Stimulated activated CD4-positive, alpha-beta T cell treated with anti-CD3 and anti-CD28 coated beads, Interleukin-2, amount 100 ng/mL, for 48 hours (primary cell): ENCODE measurements at places on chromosomes 5 and 9.

DNA sequence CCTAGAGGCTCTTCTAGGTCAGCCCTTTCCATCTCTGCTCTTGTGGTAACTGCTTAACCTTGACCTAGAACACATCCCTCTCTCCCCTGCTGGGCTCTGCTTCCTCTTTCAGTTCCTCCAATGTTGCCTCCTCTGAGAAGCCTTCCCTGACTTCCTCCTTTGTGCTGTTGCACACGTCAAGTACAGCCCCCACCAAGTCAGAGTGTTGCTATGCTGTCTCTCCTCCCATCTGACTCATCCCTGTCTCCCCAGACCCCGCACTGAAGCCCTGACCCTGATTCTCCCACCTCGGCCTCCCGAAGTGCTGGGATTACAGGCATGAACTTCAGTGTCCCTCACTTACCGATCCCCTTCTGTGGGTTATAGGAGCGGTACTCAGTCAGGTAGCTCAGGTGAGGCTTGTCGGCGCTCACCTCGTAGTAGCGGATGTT, 10.4 kb upstream of the TRIM14 start:
- no peak for DNase-seq

DNA sequence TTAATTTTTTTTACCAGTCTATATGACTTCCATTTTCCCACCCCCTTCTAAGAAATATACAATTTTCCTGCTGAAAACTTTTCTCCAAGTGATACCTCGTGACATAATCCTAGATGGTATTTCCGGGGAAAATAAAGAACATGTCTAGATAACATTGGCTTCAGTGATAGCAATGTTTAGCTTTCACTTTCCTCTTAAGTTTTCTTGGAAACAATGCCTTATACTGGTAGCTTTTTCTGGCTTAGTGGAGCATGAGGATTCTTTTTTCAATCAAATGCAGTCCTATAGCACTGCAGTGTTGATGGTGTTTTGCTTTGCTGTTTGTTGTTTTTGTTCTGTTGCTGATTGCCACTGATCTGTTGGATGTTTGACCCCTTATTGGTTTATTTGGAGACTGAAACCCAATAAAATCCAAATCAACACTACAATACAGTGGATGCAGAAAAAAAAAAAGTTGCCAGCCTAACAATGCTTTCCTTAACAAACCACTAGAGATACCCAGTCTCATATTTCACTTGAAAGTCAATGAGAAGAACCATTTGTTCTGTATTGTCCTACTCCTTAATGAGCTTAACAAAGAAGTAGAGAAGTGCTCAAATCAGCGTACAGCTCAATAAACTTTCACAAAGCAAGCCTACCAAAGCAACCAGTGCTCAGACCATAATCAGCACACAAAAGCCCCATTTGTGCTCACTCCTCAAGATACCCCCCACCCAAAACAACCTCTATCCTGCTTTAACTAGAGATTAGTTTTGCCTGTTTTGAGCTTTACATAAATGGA, 74.2 kb upstream of the GRAMD2B start:
- no peak for DNase-seq

DNA sequence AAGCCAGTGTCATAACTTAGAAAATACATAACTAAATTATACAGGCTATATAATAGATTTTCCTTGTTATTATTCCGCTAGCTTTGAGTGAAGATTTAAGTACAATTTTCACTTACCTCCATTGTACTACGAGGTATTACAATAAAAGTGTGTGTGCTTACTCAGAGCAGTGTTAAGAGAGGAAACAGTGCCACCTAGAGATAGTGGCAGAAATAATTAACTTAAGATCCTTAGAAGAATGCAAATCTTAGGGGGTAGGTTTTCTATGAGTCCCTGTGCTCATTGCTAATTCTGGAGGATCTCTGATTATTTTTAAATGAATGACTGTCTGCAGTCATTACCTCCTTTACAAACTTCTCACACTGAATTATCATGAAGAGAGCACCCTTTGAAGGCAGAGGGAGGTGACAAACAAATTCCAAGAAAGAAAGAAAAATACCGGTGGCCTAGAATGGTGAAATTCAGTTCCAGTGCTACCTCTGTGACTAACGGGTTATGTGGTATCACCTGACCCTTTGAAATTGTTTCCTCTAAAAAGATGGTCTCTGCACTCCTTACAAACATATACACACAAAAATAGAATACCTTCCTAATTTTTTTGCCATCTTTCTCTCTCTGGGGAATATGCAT, 379.8 kb downstream of the TRIM36 start:
- no peak for DNase-seq

DNA sequence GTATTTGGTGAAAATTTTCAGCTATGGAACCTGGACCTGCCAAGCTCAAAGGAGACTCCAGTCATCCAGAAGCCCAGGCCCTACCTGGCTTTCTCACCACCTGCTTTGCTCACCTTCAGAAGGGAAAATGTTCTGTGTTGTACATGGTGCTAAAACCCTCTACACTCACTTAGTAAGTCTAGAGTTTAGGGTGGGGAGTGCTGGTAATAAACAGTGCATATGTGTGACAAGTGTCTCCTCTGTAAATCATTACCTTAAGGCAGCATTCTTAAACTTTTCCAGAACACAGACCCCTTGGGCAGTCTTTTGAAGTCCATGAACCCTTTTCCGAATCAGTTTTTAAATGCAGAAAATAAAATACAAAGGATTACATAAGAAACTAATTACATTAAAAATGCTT, 248.8 kb upstream of the PIK3R1 start:
- DNase-seq: no peak

- no peak for DNase-seq
Measured at GRCh38 chr9:77731930-77732329, 83.8 kb upstream of the GNA14 start.

GRCh38 chr9:138044485-138045383, 167.2 kb downstream of the CACNA1B start:
- no peak for DNase-seq

GRCh38 chr9:89536600-89536999, 38.7 kb upstream of the SEMA4D start:
- DNase-seq: no peak

GRCh38 chr5:91136271-91136670, 246.8 kb downstream of the ARRDC3 start:
- DNase-seq: no peak

DNA sequence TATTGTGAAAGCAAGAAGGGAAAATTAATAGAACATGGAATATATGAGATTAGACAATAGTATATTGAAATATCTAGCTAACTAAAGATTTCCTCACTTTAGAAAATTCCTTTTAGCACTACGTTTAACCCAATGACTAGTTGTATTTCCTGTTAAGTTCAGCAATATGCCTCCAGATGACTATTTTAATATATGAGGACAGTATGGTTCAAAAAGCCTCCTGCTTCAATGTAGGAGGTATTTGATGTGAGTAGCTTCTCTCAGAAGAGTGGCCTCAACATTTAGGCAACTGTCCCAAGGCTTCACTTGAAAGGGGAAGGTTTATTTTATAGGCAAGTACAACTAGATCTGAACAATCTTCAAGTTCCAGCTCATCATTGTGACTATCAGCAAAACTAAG, 2.0 kb upstream of the MEF2C start:
- DNase-seq: no peak

DNA sequence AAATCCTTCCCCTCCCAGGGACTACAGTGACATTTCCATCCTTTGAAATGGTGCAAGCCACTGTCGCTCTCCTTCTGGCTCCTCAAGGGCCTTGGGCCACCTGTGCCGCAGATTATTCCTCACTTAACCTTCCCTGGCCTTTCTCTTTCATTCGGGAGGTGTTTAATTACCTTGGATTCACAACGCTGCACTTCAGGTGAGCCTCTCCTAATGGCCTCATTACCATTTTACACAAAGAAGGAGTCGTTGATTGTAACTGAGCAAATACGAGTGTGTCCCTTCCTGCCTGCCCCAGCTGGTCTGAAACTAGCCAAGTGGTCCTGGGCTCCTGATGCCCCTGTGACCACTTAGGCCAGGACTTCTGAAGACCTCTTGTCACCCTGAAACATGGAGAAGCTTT, 205.0 kb downstream of the CRB2 start:
- DNase-seq: no peak

DNA sequence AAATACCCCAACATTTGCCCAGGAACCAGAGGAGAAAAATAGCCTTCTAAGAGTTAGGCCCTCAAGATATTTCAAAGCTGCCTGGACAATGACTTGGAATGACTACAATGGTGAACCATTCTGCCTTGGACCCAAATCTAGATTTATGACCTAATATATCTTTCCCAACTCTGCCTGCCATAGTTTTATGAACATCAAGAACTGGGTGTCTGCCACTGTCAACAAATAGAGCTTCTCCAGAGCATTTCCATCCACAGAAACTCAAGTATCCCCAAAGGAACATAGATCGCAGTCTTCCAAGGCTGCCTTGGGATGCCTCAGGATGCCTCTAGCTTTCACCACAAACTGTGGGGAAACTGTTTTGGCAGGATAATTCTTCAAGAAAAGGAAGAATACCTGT, 48.2 kb upstream of the NFIB start:
- no peak for DNase-seq

DNA sequence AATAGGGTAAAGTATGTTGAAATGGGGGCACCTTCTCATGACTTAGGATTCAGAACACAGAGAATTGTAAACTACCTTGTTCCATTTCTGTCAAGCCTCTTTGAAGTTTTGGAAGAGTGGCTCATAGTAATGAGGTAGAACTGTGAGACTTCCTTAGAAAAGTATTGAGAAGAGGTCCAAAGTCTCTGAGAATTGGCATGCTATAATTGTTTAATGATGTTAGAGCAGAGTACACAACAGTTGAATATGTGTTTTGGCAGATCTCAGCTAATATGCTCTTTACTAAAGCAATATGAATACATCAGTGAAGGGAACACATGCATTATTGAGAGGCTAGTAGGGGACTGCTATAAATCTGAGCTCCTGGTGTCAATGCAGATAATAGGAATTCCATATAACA, 579.4 kb upstream of the RIOK2 start:
- no peak for DNase-seq

DNA sequence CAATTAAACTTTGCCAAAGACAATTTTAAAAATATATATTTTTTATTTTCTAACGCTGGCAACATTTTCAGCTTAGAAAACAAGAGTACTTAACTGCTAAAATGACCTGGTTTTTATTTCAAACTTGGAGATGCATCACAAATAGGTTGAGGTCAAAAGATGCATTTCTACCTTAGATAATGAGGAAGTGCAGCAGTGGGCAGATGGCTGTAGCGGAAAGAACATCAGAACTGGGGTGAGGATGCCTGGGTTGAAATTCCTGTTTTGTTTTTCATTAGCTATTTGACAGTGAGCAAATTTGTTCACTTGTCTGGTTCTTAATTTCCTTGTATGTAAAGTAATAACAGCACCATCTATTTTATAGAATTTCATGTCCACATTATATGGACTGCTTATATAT, 524.8 kb upstream of the KLF4 start:
- no peak for DNase-seq

DNA sequence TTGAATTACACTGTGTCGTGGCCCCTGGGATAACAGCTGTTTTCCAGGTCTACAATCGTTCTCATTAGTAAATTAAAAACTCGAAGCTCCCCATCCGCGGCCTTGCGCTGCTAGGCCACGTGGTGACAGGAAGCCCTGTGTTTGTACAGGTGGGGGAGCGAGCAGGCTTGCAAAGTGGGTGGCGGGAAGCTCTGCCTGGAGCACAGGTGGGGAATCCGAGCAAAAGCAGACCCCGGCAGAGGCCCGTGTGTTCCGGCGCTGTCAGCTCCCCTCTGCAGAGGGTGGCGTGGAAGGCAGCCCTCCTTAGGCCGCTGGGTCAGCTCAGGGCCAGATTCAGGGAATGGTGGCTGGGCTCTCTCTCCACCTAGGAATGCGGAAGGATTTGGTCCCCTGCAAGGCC, 59.5 kb upstream of the ERCC6L2 start:
- DNase-seq: no peak

DNA sequence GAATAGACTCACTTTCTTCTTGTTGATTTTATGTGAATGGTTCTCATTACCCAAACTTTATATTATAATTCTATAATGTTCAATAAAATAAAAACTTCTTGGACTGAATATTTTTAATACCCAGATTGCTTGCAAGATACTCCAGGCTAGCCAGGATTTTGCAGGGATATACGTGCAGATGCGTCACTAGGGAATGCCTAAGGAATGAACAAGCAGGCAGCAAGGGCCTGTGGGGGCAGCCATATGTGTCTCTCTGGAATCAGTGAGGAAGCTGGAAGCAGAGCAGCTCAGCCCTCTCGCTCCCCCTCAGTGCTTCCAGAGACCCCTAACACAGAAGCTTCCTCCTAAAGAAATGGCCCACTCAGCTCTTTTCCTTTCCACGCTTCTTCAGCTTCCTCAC, 457.4 kb downstream of the CCDC171 start:
- no peak for DNase-seq

GRCh38 chr9:132514821-132515220, 67.6 kb upstream of the BARHL1 start:
- no peak for DNase-seq

DNA sequence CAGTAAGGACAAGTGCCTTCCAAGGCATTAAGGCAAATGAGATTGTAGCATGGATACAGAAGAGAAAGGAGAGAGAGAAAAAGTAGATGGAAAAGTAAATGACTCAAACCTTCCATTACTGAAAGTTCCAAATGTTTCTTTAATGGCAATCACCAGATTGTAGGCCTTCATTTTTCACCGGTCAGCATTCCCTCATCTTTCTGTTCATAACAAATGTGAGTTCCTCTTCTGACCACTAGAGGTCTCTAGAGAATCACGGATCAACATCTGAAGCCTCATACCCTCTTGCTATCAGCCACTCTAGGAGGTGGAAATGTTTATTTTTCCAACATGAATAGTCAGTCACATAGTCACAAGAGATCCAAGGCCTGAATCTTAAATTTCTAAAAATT, 73.6 kb upstream of the RPS23 start:
- no peak for DNase-seq

GRCh38 chr9:114304416-114305188, 18.3 kb upstream of the ORM1 start:
- DNase-seq: no peak

GRCh38 chr9:34507966-34508365, 14.8 kb downstream of the ENHO start:
- no peak for DNase-seq

DNA sequence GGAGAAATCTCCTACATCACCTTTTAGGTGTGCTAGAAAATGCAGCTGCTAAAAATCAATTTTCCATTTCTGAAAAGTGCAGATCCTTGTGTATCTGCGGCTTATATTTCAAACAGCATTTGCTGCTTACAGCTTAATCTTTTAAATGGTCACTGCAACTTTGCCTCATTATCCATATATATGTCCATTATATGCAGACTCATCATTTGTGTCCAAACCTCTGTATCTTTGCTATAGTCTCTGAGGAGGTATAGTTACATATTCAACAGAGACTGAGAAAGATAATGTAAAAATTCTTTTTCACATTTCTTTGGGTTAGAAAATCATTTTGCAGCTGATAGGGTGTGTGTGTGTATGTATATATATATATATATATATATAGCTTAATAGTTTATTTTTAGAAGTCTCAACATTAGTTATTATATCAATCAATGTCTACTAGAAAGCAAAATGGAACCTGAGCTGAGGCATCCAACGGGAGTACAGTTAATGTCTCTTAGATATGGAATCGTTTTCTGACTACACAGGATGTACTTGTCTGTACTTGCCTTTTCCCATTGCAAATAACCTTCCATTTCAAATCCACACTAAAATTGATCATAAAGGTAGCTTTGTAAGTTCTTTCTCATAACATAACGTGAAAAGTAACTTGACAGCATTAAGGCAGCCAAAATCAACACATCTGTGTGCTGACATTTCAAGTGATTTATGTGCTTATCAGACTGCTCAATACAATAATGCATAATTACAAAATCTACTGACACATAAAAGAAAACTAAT, 267.0 kb upstream of the HAPLN1 start:
- DNase-seq: no peak

- no peak for DNase-seq
Measured at GRCh38 chr9:88926781-88927505, 64.3 kb upstream of the S1PR3 start.
